ENCODE measurements at places on chromosomes 1 and 21.

- DNase-seq, result no peak
These were observed 519 bp downstream of the RERE start for GRCh38 chr1:8816831-8817411.

DNA sequence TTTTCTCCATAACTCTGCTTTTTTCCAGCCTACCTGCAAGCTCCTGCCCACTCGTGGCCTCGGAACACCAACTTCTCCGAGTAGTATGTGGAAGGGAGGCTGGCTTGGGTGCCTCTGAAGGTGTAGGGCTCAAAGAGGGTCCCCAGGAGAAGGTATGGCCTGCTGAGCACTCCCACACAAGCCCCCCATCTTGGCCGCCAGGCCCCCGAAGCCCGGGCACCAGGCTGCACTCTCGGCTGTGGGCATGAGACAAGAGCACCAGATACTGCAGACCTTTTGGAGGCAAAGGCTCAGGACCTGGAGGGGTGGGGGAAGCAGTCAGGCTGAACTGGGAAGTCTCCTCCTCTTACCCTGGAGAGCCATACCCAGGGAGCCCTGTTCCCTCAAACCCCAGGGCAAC, 1.7 kb downstream of the ZNF692 start:
- DNase-seq, result no peak

DNA sequence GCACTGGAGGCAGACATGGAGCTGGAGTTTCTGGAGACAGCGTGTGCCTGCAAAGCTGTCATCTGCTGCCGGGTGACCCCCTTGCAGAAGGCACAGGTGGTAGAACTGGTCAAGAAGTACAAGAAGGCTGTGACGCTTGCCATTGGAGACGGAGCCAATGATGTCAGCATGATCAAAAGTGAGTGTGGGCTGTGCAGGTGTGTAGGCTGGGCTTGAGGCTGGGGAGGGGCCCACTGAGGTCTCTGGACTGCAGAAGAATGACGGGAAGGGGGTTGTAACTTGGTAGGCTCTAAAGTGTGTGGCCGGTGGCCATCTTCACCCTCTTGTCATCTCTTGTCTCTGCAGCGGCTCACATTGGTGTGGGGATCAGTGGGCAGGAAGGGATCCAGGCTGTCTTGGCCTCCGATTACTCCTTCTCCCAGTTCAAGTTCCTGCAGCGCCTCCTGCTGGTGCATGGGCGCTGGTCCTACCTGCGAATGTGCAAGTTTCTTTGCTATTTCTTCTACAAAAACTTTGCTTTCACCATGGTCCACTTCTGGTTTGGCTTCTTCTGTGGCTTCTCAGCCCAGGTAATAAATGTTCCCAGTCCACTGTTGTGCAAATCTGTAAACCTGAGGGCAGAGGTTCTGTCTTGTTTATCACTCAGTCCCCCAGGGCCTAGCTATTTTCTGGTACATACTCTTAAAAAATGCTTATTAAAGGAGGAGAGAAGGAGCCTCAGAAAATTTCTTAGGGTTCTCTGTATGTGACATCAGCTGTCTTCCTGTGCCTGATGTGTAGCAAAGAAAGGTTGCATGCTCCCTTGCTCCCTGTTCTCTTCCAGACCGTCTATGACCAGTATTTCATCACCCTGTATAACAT, 19.9 kb downstream of the ATP8B2 start:
- peak; percentile 64 for DNase-seq

DNA sequence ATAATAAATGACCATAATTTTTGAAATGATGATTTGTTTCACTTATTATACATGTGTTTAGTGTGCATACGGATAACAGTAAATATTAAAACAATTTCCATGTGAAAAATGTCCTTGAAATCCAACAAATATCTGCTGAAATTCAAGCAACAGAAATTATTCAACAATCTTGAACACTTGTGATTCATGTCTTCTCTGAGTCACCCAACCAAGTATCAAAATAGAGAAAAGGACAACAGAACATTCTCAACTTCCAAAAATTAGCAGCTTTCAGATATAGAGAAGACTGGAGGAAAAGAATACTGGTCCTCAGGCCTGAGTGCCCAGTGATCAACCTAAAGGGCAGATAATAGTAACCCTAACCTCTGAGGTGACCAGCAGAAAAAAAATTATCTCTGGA, 90.8 kb downstream of the VAV3 start:
- no peak for DNase-seq

DNA sequence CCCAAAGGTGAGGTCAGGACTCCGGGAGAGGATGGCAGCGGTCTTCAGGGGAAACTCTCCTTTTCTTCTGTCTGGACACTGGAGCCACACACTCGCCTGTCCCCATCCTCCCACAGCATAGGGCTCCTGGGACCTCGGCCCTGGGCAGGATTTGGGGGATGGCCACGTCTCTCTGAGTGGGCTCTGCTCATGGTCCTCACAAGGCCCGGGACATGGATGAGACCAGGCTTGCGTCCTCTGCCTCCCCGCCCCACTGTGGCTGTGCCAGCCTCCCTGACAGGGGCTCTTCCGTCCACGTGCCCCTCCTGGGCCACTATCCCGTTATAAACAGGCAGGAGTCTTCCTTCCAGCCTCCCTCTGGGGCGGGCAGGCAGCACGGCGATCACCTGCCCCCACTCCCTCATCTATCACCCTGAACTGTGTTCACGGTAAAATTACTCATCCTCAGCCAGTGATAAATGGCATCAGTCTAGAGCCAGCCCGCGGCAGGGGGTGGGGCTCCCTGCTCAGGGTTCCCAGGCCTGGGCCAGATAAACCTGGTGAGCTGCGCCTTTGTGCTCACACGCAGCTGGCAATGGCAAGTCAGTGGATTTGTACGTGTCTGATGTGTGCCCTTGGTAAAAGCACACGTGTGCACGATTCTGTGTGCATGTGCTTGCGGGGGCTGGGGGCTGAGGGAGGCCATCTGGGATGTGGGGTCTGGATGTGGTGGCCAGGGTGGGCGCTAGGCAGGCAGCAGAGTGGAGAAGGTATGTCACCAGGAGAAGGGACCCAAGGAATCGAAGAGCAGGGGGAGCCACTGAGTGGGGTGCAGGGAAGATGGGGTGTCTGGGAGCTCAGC, 12.6 kb upstream of the SAMD11 start:
- peak; percentile 4 for DNase-seq

DNA sequence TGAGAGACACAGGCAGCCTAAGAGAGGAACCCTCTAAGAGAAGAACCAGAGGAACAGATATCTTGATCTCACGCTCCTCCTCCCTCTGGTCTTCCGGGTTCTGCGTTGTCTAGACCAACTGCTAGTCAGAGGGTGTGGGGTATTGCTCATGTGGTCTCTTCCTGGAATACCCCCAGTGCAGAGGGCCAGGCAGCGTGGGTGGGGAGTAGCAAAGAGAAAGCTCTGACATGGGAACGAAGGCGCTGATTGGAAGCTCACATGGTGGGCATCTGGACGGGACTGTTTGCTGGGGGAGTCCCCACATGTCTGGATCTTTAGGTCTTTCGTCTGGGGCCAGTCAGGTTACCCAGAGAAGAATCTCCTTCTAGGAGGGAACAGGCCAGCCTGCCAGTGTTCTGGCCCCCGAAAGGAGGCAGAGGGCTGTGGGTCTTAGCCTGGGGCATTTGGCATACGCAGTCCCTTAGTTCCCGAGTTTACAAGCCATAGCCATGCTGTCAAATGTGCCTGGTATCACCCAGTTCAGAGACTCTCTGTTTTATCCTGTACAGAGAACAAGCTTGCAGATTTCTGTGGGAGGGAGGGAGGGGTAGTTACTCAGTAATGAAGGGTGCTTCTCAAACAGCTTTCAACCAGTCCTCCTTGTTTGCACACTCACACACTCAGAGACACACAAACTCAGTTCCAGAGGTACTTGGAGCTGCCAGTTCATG, 18.3 kb upstream of the IL6R start:
- no peak for DNase-seq

DNA sequence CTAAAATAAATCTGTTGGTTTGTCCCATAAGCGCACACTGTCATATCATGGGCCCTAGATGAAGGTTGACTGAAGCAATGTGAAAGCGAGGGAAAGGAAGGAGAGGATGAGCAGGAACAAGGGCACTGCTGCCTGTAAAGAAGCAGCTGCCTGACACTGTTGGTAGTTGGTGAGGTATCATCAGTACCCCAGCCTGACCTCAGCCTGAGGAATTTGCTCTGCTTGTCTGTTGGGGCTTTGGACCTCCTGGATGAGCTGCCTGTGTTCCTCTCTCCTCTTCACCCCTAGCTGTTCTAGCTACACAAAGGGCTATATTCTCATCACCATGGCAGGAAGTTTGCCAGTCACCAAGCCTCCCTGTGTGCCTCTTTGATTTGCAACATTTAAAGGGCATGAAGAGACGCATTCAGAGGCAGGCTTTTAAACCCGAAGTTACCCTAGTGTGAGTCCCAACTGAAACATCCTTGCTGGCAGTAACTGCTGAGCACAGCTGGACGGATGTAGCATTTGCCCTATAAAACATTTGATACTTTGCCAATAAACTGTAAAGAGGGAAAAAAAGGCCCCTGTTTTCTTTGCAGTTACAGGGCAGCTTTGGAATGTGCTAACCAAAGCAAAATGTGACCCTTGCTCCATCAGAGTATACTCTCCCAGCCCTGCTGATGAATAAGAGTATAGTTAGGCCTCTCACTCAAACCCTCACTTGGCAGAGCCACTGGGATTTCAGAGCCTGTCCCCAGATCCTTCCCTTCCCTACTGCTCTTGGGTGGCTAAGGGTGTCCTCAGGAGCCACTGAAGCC, 22.2 kb upstream of the SPATA6 start:
- DNase-seq, result peak; percentile 47

DNA sequence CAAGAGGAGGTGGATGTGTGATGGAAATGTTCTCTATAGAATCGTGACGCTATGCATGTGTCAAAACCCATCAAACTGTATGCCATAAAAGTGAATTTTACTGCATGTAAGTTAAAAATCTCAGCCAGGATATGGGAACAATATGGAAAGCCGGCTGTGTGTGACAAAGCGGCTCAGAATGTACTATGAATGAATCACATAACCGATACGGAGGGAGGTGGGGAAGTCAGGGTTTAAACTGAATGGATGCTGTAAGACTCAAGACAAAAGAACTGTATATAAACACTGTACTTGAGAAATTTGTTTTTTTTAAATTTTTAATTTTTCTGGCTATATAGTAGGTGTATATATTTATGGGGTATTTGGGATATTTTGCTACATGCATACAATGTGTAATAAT, 111.6 kb upstream of the PDE4B start:
- no peak for DNase-seq

DNA sequence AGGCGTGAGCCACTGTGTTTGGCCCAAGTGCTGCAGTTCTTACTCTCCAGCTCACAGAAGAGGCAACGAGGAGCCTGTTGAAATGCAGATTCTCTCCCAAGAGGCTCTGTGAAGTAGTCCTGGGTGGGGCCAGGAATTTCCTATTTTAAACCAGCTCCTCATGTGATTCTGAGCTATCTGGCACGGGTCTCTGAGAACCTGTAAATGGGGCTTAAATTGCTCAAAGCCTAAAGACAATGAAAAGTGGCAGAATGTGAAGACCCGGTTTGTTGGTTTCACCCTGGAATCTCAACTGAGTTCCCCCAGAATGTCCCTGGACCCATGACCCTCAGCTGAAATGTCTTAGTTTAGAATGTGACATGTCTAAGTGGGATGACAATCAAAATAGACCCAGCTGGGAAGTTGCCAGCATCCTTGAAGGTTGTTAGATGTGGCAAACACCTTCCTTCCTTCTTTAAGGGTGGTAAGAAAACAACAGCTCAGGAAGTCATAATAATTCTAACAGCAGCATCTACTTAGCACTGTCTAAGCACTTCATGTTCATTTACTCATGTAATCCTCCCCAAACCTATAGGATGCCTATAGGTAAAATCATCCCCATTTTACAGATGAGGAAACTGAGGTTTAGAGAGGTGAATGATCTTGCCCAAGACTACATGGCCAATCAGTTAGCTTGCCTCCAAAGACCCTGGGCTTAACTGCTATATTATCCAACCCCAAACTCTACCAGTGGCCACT, 20.9 kb upstream of the ATP5PO start:
- no peak for DNase-seq

DNA sequence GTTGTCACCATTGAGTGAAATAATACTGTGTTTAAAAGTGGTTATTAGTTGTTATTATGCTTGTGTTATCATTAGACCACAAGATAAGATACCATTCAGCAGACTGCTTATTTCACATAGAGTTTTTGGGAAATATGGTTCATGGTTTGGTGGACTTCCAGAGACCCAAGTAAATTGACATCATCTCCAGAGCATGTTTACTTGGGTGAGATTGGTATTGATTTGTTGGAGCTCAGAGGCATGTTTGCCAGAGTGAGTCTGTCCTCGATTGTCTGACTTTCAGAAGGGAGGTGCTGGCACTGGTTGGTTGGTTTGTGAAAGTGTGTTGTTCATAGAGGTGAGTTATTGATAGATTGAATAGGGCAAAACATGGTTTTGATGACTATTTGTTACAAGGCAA, 291.4 kb downstream of the TGFB2 start:
- no peak for DNase-seq

DNA sequence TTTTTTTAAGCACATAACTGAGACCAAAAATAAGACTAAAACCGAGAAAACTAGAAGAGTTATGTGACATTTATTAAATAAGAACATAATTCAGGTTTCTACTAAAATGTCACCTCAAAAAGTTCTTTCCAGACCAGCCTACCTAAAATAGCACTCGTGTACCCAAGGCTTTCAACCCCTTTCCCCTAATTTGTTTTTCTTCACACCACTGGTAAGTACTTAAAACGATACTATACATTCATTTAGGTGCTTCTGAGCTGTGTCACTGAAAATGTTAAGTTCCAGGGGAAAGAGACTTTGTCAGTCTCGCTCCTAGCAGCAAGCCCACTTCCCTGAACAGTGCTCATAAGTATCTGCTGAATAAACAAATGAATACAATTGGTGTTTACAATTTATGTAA, 6.8 kb downstream of the RRAGC start:
- no peak for DNase-seq

DNA sequence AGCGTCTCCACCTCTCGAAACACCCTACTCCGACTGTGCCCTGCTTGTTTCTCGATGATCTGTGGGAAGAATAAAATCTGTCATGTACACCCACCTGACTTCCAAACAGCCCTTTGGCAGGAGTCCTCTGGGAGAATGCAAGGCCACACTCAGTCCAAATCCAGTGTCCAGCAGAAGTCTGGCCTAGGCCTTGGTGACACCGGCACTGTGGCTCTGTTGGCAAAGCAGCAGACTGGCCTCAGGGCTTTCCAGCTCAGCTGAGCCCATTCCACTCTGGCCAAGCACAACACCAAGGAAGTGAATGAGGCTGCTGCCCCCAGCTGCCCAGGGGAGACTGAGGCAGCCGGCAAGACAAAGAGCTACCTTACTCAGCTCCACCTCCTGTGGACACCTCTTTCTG, 25.1 kb upstream of the KNCN start:
- no peak for DNase-seq

DNA sequence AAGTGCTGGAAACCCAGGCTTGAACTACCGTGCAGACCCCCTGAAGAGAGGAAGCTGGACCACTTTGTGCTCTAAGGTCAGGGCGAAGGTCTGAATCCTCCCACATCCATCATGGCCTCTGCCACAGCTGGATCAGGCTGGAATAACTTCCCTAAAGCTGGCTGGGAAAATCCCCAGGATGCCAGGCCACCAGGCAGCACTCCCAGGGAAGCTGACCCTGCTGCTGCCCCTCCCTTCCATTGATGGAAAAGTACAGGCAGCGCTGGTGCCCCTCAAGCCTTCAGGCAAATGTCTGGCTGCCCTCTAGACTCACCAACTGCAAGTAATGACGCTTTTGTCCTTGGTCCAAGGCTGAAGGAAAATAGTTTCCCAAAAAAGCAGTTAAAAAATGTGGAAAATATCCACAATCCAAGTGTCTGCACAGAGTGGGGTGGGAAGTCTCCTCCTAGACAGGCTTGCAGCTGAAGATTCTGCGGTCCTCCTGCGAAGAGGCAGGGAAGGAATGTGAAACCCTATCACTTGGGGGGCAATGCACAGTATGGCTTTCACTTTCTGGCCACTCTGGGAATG, 39.9 kb upstream of the TSPAN2 start:
- DNase-seq, result no peak

- no peak for DNase-seq
These were observed 16.2 kb upstream of the TSNAX start for GRCh38 chr1:231512147-231512698.
